ENCODE measurements at places on chromosomes 2 and 18.

DNA sequence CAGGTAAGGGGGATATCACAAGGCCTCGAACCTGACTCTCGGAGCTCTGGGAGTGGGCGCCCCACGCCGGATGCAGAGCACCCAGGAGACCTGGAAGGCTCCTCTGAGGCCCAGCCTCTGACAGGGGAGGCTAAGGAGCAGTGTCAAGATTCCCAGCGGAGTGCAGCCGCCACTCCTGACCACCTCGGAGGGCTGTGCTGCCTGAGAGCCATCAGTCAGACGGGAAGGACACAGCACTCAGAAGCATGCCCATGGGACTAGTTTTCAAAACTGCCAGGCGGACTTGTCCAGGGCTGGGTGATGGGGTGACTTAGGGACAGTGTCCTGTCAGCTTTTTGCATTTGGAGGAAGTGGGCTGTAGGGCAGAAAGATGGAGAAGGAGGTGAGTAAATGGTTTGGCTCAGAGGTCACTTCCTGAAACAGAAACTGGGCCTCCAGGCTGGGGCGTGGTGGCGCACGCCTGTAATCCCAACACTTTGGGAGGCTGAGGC lies 34.6 kb upstream of the B3GNT7 start:
- no peak for DNase-seq

- DNase-seq = no peak
Observed at GRCh38 chr2:135948642-135949355, 36.6 kb downstream of the DARS1 start.

DNA sequence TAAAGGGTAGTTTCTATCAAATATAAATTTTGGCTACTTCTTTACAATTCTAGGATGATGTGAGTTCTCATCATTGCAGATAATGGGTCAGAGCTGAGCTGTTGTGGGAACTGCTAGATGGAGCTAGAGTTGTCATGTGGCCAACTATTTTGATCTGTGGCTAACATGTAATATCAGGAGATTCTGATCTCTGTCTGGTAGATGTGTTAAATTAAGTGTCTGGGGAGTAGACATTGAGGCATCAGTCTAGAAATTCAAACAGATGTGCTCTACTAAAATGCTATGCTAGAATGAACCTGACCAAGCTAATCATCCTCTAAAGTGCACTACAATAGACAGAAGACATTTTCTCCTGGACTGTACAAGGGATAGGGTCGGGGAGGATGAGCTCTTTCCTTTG lies 30.3 kb upstream of the DARS1 start:
- DNase-seq = no peak

DNA sequence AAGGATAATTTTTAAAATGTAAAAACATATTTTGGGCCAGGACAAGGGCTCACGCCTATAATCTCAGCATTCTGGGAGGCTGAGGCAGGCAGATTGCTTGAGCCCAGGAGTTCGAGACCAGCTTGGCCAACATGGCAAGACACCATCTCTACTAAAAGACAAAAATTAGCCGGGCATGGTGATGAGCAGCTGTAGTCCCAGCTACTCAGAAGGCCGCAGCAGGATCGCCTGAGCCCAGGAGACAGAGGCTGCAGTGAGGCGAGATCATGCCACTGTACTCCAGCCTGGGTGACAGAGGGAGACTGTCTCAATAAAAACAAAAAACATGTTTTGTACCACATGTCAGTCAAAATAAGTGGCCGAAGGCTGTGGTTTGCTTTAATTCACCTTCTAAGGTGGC lies 122.5 kb downstream of the HDAC4 start:
- DNase-seq = no peak

DNA sequence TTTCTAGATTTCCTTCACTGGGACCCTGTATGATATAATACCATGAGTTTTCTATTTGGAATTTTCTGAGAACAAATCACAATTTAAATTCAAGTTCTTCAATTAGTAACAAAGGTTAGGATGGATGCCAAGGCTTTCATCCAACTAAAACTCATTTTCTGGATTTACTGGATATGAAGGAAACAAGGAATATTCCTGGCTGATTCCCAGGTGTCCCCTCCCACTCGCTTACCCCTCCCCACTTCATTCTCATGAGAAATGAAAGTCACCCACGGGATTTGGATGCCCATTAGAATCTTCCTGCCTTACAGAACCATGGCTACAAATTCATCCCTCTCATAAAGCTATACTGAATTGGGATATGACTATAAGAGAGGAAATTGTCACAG lies 40.0 kb downstream of the RNU4ATAC start:
- no peak for DNase-seq

GRCh38 chr2:216279031-216279430 lies 93.3 kb downstream of the MARCHF4 start:
- DNase-seq = no peak

DNA sequence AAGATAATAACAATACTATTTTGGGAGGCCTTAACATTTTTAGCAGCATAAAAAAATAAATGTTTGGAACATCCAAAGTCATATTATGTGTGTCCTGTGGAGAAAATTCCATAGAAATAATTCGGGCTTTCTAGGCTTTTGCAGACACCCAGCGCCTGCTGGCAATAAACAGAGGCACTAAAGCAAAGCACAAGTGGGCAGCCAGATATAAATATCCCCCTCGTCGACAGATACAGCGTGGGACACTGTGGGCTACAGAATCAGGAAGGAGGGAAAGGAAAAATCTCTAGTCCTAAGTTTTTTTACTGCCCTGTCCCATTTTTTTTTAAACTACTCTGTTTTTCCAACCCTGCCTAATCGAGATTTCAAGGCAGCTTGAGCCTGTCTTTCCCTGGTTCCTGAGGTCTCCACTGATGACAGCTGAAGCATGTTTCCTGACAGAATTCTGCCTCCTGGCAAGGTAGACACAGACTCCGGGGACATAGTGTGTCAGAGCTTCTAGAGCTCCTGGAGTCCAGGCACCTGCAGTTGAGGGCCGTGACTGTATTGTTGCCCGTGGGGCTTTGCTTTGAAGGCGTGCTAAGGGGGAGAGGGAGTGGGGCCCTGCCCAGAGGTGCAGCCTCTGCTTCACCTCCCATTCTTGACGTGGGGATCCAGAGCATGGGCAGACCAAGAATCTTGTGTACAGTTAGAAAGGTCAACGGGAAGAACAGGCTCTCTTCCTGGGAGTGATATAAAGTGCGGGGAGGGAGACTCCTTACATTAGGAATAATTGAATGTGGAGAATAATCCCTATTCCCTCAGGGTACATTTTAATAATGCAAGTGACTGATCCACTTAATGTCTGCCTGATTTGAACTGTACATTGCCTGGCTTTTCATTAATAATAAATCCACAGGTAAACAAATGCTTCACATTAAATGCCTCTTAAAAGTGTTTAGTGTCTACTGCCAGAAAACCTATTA lies 232.3 kb downstream of the DCC start:
- DNase-seq = no peak

DNA sequence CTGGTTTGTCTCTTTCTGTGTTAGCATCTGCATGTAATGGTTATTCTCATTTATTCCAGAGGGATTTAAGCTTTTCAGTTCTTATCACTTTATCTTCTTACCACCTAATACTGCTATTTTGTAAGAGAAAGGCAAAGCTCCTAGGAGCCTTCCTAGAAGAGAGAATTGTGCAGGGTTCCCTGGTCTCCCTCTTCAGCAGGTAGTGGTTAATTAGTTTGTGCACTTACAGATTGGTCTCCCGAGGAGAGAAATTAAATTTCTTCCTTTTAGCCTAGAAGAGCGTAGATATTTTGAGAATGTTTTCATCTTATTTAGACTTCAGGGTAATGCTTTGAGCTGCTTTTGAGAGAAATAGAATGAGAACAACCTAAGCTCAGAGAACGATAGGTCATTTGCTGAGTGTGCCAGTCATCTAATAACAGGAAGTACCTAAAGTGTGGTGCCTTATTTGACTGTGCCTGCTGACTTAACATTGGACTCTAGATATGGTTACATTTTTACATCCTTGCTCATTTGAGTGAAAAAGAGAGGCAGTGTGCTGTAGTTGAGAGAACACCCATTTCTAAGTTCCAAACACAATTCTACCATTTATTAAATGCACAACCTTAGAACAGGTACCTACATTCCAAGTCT lies 651.4 kb downstream of the STK39 start:
- DNase-seq = no peak

DNA sequence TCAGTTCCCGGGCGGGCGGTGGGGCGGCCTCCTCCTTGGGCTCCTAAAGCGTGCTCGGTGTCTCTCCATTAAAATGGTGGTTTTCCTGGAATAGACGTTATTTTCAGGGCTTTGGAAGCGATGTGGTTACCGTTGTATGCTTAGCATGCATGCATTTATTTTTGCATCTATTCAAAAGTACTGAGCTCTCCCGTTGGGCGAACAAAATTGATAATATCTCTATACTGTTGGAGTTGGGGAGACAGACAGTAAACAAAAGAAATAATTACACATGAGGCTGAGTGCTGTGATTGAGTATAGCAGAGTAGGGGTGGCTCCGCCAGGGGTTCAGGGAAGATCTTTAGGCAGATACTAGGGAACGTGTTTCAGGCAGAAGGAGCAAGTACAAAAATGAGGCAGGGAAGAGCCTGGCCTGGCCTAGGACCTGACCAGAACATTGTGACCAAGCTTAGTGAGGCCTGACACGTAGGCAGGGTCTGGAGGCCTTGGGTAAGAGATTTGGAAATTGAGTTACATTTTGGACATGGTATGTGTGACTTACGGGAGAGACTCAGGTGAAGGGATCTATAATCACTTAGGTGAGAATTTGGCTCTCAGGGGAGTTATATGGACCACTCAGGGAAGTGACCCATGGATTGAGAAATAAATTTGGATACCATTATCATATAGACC lies 674 bp downstream of the NCAPH start:
- DNase-seq = no peak

DNA sequence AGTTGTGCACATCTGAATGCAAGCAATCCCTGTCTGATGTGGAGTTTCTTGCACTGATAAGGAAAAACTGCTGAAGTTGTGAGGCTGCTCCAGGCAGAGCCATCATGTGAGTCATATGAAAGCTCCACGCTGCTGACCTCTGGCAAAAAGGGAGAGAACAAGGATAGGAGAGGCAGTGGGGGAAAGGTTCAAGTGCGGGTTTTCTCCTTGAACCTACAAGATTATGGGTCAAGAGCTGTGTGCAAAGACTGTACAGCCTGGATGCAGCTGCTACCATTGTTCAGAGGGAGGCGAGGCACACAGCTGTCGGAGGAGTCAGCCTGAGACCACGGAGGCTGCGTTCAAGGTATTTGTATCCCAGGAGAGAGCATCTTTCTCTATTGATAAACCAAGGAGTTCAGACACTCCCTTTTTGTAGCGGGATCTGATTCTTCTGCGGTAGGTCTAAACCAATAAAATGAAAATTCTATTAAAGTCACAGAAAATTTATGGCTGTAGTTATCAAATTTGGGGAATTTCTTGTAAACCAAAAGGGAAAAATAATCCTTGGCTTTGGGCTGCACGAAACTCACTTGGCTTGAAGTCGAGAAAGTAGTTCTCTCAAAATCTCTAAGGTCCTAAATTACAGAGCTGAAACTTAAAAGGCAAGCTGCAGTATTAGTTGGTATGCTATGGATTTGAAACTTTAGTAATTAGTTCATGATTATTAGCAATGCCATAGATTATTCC lies at the start of gene CDK15:
TSS of gene CDK15 (plus strand) at position 96 of the 729 bp plus-strand sequence. CDS start at position 224, 128 bp downstream.
- peak; percentile 47 for DNase-seq

DNA sequence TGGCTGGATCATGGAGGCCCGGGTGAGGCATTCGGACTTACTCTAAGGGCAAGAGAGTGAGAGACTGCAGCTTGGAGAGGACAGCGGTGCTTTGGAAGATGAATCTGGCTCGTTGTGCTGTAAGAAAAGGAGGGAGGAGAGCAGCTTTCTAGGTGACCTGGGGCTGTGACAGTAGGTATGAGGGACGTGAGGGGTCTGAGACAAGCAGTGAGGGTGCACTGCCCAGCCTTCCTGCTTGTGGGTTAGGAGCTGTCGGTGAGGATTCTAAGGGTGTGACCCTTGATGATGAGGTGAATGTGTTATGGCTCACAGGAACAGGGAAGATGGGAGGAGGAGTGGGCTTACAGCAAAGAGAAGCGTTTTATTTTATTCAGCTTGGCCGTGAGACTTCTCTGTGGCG lies 27.1 kb upstream of the RHOB start:
- no peak for DNase-seq

DNA sequence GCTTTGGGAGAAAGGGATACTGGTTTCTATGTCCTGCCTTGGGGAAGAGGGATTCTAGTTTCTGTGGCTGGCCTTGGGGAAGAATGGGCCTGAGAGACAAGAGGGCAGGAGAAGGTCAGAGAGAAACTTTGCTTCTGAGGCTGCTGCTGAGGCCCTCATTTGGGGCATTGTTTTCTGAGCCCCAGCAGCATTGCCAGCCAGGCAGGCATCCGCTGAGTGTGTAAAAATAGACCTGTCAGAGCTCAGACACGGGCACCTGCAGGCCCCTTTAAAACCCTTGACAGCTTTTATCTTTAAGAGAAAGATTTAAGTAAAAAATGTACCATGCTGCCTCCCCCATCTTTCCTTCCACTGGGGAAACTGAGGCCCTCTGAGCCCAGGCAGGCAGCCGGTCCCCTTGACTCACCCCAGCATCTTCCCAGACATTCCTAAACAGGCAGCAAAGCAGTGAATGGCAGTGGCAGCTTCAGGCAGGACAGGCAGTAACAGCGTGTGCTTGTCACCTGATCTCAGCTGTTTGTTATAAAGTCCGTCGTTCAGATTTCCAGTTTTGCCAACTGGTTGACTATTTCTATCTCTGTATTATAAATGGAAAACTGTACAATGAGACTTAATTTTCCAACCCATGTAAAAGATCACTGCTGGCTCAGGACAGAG lies 27.6 kb downstream of the MLPH start:
- DNase-seq = no peak

DNA sequence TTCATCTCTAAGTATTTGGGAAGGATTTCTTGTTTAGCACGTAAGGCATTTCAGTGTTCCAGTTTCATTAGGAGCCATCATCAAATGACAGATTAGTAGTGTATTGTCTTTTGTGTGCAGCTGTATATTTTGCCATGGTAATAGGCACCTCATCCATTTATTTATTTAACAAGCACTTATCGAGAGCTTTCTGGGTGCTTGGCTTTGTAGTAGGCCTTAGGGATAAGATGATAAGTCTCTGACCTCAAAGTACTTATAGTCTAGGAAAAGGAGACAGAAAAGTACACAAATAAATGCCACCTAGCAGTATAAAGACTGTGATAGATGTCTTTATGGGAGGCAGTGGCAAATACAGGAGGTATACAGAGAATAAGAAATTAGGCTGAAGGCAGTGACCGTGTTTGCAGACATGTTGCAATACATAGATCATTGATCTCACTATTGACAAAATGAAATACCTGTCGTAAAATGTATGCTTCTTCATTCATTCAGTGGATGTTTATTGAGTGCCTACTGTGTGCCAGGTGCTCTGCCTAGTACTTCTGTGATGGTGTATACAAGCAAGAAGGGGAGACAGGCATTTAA lies 265.9 kb downstream of the SETBP1 start:
- DNase-seq = no peak

- no peak for DNase-seq
Observed at GRCh38 chr2:236956031-236956618, 129.6 kb upstream of the COPS8 start.

- no peak for DNase-seq
Observed at GRCh38 chr2:96859681-96860064, 1.9 kb upstream of the ANKRD39 start.

- no peak for DNase-seq
Observed at GRCh38 chr2:110888411-110888810, 156.0 kb downstream of the ACOXL start.

- DNase-seq = no peak
Observed at GRCh38 chr2:175151791-175152190, 16.2 kb downstream of the ATF2 start.

- DNase-seq = no peak
Observed at GRCh38 chr2:110874453-110875383, 142.3 kb downstream of the ACOXL start.

GRCh38 chr2:57891086-57891712 lies 155.4 kb upstream of the VRK2 start:
- no peak for DNase-seq

GRCh38 chr2:97905294-97905693 lies 90.5 kb downstream of the TMEM131 start:
- DNase-seq = no peak
